Activated T-cell treated with anti-CD3 and anti-CD28 coated beads, Interleukin-2, amount 50 U/mL, for 72 hours (primary cell): ENCODE measurements at places on chromosomes 7 and 10.

DNA sequence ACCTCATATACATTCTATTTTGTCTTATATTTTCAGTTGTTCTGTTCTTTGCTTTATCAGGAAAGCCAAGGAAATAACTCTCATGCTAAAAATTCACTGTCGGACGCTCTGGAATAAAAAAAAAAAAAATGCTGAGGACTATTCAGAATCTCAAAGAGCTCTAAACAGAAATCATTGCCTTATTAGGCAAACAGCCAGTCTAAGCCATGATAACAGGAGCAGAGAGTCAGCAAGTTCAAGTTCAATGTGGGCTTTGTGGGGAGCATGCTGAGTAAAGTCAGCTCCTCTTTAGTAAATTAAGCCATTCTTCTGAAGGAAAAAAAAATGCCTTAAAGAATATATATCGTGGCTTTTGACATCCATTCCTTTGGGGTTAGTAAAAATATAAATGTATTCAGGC lies 13.6 kb upstream of the FAM13C start:
- H3K27ac ChIP-seq, result no peak overlapping the region
- DNase-seq, result no peak
- H3K27me3 ChIP-seq, result no peaks in the 10 kb centered on the region
- no peak overlapping the region for H3K4me3 ChIP-seq
- H3K36me3 ChIP-seq, result no peaks in the 10 kb centered on the region
- no peaks in the 10 kb centered on the region for H3K4me1 ChIP-seq

- no peak overlapping the region for H3K27ac ChIP-seq
- DNase-seq, result no peak
- no peak overlapping the region for H3K4me3 ChIP-seq
- H3K4me1 ChIP-seq, result peaks cover 3% of the 10 kb centered on the region
- H3K36me3 ChIP-seq, result no peaks in the 10 kb centered on the region
Measured at GRCh38 chr10:33889371-33889770, 554.9 kb upstream of the NRP1 start.

DNA sequence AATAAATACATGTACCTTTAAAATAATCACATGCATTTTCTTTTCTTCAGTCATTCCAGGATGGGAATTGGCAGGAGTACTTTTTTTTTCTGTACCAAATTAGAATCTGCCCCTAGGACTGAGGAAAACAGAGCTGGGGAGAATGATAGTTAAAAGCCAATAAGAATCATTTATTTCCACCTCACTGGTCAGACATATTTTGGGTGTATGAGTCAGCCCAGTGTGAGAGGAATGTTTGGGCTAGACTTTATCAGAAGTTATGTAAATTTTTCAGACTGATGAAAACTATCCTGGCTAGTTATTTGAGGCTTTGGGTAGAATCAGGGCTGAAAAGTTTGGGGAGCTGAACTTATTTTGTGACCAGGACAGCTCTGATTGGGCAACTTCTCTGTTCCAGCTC lies 303.1 kb upstream of the NPSR1 start:
- H3K36me3 ChIP-seq, result no peaks in the 10 kb centered on the region
- no peaks in the 10 kb centered on the region for H3K27me3 ChIP-seq
- no peak for DNase-seq
- H3K4me3 ChIP-seq, result no peak overlapping the region
- no peaks in the 10 kb centered on the region for H3K4me1 ChIP-seq

GRCh38 chr7:114539575-114539974 lies 125.0 kb downstream of the FOXP2 start:
- H3K36me3 ChIP-seq, result no peaks in the 10 kb centered on the region
- no peaks in the 10 kb centered on the region for H3K27me3 ChIP-seq
- no peak overlapping the region for H3K4me3 ChIP-seq
- H3K27ac ChIP-seq, result no peak overlapping the region

DNA sequence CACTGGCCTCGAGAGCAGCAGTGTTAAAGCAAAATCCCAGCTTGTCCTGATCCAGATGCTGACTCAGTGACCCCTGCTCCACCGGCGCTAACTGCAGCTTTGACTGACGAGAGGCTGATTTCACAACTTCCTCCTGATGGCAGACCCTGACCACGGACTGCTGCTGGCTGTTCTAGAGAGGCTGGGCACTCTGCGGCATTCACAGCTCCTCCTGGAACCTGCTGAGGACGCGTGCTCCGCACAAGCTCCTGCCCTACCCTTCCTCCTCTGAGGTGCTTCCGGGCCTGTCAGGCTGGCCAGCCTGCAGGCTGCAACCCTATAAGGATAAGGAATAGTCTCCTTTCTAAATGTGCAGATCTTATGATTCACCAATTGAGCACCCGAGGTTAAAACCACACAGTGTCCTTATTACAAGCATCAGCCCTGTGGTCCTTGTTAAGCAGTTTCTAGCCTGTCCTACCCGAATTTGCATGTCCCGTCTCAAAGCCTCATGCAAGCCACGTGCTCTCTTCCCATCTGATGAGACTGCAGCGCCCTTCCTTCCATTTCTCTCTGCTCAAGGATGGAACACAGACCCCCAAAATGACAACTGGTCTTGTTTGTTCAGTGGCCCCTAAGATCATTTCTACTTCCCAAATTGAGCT lies 35.5 kb upstream of the NCAPG2 start:
- peaks cover 14% of the 10 kb centered on the region for H3K4me1 ChIP-seq
- no peaks in the 10 kb centered on the region for H3K36me3 ChIP-seq
- no peak overlapping the region for H3K4me3 ChIP-seq

GRCh38 chr10:7696545-7696944 lies 6.6 kb upstream of the ITIH2 start:
- H3K27ac ChIP-seq, result no peak overlapping the region
- H3K36me3 ChIP-seq, result peaks cover 8% of the 10 kb centered on the region
- H3K4me3 ChIP-seq, result no peak overlapping the region
- H3K27me3 ChIP-seq, result peaks cover 13% of the 10 kb centered on the region
- DNase-seq, result no peak

- DNase-seq, result no peak
- H3K4me1 ChIP-seq, result no peaks in the 10 kb centered on the region
- H3K27me3 ChIP-seq, result peaks cover 33% of the 10 kb centered on the region
- no peak overlapping the region for H3K27ac ChIP-seq
- no peak overlapping the region for H3K4me3 ChIP-seq
Measured at GRCh38 chr10:122263971-122264370, 7.1 kb upstream of the BTBD16 start.

DNA sequence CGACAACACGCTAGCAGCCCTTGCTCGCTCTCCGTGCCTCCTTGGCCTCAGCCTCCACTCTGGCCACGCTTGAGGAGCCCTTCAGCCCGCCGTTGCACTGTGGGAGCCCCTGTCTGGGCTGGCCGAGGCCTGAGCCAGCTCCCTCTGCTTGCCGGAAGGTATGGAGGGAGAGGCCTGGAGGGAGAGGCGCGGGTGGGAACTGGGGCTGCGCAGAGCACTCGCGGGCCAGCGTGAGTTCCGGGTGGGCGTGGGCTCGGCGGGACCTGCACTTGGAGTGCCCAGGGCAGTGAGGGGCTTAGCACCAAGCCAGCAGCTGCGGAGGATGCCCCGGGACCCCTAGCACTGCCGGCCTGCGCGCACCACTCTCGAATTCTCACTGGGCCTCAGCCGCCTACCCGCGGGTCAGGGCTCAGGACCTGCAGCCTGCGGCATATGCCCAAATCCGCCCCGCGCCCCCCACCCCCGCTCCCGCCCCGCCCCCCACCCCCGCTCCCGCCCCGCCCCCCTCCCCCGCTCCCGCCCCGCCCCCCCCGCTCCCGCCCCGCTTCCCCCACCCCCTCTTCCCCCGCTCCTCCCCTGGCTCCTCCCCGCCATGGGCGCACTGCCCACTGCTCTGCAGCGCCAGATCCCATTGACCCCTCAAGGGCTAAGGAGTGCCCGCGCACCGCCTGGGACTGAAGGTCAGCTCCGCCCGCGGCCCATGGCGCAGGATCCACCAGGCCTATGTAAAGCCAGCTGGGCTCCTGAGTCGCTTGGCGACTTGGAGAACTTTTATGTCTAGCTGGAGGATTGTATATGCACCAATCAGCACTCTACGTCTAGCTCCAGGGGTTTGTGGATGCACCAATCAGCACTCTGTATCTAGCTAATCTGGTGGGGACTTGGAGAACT lies 15.9 kb upstream of the ACBD5 start:
- no peak overlapping the region for H3K27ac ChIP-seq
- no peak overlapping the region for H3K4me3 ChIP-seq
- H3K4me1 ChIP-seq, result peaks cover 42% of the 10 kb centered on the region
- DNase-seq, result no peak

GRCh38 chr10:128704716-128705115 lies 578.5 kb upstream of the MKI67 start:
- H3K27ac ChIP-seq, result no peak overlapping the region
- H3K4me1 ChIP-seq, result no peaks in the 10 kb centered on the region
- H3K4me3 ChIP-seq, result no peak overlapping the region
- H3K27me3 ChIP-seq, result peaks cover 10% of the 10 kb centered on the region

DNA sequence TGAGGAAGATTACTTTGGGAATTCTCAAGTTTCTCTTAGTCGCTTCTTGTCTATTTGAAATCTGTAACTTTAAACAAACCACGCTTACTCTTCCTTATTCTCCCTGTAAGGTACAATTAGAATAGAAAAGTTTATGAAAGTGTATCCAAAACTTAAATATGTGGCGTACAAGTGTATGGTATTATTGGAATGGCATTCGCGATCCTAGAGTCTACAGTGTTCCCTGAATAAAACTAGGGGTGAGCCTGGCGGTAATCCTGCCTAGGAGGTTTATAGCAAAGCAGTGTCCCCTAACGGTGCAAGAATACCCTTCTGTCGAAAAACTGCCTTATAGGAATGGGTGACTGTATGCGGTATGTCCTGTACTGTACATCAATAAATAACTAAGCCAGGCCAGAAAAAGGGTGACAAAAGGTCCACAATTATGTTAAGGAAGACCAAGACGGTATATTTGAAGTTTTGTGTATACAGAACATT lies 1.2 kb downstream of the TASOR2 start:
- H3K36me3 ChIP-seq, result no peaks in the 10 kb centered on the region
- H3K4me1 ChIP-seq, result peaks cover 67% of the 10 kb centered on the region
- H3K27me3 ChIP-seq, result no peaks in the 10 kb centered on the region
